ENCODE measurements at places on chromosomes 12 and 14. TPM values are rescaled to one million over a fixed set of nuclear protein-coding genes. Genes with fewer than 3 reads are reported as not detected.
A peak's percentile ranks its signal among the peaks of the same experiment; 100 is the strongest.

Gene GPR33
- not detected for total RNA-seq

Gene B4GALNT1
- 42.3 TPM for total RNA-seq

Gene TMCC3
- total RNA-seq: 6.5 TPM

Gene DCN
- not detected for total RNA-seq

Gene PSME2
- total RNA-seq: 211 TPM

DNA sequence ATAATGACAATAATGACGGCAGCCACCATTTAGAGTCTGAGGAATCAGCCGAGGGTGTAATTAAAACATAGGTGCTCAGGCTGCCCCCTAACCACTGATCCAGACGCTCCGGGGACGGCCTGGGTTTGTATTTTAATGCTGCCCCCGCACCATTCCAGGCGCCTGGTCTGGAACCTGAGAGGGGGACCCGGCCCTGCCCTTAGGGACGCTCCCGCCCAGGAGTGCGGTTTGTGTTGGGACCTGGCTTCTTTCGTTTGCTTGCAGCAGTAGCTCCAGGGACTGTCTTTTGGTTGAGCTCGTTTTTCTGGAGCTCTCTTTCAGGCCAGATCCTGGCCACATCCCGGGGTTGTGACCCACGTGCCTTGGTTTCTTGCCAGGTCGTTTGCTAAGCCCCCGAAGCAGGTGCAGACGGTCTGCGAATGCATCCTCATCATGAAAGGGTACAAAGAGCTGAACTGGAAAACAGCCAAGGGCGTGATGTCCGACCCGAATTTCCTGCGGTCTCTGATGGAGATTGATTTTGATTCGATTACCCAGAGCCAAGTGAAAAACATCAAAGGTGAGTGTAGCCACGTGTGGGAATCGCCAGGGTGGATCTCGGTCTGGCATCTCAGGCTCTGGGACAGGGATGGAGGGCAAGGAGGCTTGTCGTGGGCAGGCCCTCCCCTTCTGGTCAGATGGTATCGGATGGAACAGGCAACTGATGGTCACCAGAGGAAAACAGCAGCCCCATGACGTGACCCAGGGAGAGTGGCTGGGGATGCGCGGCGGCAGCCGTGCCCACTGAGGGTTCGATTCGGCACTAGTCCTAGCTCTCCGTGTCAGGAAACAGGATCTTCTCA lies 63.5 kb downstream of the CCDC92 start:
- DNase-seq: no peak

GRCh38 chr14:86055512-86056075 lies 525.6 kb downstream of the FLRT2 start:
- peak; percentile 11 for DNase-seq

DNA sequence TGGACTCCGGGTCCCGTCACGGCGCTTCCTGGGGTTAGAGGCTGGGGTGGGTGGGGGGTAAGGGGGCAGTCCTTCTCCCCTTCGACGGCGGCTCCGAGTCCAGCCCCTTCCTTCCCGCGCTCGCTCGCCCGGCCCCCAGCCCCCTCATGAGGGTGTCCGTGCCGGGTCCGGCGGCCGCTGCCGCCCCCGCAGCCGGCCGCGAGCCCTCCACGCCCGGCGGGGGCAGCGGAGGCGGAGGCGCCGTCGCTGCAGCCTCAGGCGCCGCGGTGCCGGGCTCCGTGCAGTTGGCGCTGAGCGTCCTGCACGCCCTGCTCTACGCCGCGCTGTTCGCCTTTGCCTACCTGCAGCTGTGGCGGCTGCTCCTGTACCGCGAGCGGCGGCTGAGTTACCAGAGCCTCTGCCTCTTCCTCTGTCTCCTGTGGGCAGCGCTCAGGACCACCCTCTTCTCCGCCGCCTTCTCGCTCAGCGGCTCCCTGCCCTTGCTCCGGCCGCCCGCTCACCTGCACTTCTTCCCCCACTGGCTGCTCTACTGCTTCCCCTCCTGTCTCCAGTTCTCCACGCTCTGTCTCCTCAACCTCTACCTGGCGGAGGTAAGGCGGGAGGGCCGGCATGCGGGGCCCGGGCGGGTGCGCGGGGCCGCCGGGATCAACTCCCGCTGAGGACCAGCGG lies 500 bp downstream of the GPR137C start:
- DNase-seq: peak; percentile 28

DNA sequence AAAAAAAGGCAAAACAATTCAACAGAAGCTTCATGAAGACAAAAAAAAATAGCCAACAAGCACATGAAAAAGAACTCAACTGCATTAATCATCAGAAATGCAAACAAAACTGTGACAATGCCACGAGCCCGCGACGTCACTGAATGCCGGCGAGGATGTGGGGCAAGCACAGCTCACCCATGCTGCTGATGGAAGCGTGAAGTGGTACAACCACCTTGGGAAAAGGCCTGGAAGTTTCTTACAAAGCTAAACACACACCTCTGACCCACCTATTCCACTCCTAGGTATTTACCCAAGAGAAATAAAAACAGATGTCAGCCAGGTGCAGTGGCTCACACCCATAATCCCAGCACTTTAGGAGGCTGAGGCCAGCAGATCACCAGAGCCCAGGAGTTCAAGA lies 10.5 kb downstream of the BTBD6 start:
- DNase-seq: peak; percentile 87

GRCh38 chr14:93068711-93069110 lies 47.0 kb downstream of the ITPK1 start:
- DNase-seq: no peak

GRCh38 chr14:66036547-66036946 lies 449.6 kb upstream of the CCDC196 start:
- no peak for DNase-seq

GRCh38 chr14:97270308-97270707 lies 473.1 kb downstream of the VRK1 start:
- peak; percentile 55 for DNase-seq

GRCh38 chr14:80005561-80005960 lies 205.7 kb downstream of the DIO2 start:
- no peak for DNase-seq

DNA sequence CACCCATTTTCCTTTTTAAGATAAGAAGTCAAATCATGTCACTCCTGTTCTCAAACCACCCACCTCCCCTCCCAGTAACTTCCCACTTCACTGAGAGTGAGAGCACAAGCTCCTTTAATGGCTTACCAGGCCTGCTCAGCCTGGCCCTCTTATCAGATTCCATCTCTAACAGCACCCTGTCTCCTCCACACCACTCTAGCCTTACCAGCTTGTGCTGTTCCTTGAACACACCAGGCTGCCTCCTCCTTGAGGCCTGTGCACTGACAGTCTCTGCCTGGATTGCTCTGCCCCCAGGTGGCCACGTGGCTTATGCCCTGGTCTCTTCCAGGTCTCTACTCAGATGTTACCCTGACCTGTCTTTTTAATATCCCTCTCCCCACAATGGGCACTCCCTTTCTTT lies 40.1 kb upstream of the EVL start:
- DNase-seq: peak; percentile 58

DNA sequence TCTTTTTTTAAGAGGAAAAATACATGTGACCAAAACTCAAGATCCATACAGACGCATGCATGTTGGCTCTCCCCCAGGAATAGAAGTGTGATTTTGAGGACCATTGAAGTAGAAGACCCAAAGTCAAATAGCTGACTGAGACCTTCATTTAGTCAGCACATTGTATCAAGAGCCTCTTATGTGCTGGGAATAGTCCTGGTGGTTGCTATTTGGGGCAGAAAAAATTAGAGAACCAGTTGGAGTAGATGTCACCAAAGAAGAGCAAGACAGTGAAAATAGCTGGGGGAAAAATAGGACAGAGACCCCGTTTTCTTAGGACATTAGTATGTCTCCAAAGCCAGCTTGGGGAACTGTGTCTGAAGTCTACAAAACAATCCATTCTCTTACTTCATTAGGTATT lies 93.6 kb downstream of the PELI2 start:
- no peak for DNase-seq

DNA sequence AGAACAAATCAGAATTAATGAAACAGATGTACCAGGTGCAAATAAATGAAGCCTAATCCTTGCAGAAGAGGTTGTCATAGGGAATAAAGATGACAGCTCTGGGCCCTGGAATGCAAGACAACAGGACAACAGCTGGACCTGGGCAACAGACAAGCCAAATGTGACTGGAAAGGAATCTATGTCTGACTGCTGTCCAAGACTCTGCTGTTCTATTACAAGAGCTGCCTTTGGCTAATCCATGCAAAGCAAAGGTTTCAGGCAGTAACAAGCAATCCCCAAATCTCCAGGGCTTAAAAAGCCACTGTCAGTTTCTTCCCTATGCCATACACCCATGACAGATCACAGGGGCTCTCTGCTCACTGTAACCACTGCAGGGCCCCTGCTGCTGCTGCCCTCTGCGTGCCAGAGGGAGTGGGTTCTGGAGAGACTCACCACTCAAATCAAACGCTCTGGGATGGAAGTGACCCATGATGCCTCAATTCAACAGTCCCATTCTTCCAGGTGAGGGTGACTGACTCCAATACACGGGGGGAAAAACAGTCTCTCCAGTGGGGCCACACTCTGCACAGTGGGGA lies 218.9 kb upstream of the SFSWAP start:
- DNase-seq: no peak

DNA sequence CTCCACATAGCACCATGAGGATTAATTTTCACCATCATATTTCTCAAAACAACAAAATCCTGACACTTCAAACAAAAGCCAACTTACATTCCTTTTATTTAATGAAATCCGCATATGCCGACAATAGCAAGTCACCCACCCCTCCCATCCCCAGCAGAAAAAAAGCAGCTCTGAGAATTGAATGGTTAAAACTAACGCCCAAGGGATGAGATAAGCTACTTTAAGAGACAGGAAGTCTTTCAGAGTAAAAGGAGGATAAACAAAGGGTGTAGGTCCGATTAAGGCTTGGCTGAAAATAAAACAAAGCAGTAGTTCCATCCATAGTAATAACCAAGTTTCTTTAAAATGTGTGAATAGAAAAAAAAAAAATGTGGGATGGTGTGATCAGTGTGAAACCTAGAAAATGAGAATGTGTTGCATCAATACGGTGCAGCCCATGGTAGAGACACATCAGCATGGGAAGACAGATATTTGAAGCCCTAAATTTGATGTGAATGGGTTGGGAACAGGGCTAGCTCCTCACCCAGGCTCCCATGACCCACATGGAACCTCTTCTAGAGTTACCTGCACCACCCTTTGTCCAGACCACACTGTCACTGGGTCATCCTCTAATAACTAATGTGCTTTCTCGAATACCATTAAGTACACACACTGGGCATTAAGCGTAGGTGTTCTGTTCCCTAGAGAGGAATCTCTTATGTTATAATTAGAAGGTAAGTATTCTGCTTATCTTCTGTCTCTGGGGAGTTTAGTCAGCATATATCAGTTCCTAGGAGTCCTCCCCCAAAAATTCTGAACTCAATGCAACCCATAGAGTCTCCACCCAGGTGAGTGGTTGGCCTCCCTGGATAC lies 31.7 kb downstream of the RTRAF start:
- DNase-seq: no peak

- DNase-seq: no peak
Measured at GRCh38 chr12:88448337-88448915, 131.8 kb downstream of the KITLG start.

GRCh38 chr14:92520102-92521057 lies 6.8 kb downstream of the RIN3 start:
- DNase-seq: no peak

DNA sequence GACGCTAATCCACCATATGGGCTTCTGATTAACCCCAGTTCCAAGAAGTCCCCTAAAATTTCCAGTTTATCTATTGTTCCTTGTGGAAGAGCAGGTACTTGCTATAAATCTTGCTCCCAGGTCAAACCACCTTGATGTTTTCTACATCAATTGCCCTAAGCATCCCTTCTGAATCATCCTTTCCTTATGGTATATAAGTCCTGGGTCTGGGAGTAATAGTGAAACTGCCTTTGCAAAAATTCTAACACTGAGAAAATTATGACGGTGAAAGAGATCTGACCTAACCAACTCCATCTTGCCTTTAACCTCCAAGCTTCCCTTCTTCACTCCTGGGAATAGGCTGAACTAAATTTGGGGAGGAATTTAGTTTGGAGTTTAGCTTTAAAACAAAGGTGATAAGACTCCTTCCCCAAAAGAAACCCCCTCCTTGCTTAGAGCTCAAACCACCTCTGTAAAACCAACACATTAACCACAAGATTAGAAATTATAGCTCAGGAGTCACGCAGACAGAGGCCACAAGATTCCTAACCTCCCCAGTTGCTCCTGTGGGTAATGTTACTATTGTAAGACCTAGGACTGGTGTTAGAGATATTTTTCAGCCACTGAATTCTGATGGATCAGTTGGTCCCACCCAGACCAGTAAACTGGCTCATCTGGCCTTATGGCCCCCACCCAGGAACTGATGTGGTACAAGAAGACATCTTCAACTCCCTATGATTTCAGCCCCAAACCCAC lies 33.8 kb upstream of the DTX1 start:
- DNase-seq: no peak

DNA sequence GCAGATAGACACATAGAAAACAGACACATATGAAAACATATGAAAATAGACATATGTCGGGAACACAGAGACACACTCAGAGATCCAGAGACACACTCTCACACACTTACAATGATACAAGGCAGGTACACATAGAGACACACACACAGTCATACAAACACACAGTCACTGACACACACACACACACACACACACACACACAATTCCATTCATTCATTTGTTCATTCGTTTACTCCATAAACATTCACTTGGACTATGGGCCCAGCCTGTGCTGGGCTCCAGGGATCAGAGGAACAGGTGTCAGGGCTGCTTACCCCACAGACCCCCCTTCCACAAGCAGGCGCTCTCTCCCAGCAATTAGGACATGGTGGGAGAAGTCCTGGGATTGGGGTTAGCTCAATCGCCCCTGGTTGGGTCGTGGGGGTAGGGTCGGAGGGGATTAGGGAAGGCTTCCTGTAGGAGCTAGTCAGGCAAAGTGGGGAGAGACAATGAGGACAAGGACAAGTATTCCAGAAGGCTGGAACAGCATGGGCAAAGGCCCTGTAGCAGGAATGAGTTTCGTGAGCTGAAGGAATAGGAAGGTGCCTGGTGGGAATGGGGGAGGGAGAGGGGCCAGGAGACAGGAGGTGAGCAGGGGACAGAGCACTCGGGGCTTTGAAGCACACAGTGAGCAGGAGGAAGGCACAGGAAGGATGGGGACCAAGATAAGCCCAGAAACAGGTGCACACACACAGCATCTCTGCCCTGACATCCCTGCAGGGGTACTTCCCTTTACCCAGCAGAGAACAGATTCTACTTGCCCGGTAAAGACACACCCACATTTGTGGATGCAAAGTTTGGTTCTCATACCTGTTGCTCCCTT lies 6.5 kb downstream of the RASAL1 start:
- DNase-seq: no peak

- DNase-seq: no peak
Measured at GRCh38 chr12:117035287-117035686, 63.9 kb downstream of the TESC start.

DNA sequence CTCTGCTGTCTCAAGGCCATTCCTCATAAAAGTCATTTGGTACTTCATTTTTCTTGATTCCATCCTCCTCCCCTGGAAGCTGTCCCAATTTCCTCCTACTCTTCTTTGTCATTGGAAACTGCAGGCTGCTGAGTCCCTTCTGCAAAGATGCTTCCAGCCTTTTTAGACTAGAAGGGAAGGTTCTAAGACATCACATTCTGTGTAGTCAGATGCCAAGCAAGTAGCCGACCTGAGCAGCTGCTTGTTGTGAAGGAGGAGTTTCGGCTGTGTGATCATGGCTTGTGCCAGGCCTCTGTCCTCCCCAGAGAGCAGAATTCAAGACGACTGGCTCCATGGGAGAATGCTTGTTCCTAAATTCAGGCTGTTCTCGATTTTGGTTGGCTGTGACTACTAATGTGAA lies 8.7 kb downstream of the RFC5 start:
- DNase-seq: no peak
